ENCODE measurements at places on chromosomes 1 and 21.

DNA sequence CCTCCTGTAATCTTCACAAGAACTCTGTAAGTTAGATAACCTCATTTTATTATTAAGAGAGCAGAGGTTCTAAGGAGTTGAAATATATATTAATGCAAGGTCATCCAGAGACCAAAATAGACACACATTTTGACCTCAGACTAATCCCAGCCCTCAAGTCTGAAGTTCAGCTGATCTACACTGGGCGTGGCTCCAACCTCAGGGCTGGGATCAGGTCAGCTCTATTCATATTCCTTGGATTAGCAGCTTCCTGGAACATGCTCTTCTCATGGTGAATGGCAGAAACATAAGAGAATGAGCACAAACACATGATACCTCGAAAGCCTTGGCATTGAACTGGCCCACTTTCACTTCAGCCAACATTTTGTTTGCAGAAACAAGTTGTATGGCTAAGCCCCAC lies 200.8 kb upstream of the ST6GALNAC5 start:
- no peak for DNase-seq

GRCh38 chr1:99527078-99527477 lies 118.8 kb upstream of the PALMD start:
- no peak for DNase-seq

DNA sequence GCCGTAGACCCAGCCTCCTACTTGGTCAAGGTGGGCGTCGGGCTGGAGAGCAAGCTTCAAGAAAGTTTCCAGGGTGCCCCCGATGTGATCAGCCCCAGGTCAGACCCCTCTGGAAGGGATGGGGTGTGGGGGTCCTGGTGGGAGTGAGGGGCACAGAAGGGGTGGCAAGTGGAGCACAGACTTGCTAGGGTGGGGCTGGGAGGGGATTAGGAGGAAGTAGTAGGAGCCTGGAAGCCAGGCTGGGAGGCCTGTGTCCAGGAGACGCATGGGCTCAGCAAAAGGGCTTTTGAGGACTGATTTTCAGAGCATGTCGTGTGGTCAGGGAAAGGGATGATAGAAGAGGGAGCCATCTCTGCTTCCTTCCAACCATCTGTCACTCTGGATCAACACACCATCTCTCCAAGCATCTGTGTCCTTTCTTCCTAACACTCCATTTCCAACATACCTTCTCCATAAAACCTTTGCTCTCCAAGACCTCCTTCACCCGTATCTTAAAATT lies 8.5 kb downstream of the TRIM46 start:
- no peak for DNase-seq

GRCh38 chr21:46428987-46429710 lies 29.5 kb upstream of the DIP2A start:
- DNase-seq = no peak

GRCh38 chr1:5427026-5427613 lies 565.1 kb downstream of the NPHP4 start:
- DNase-seq = no peak

DNA sequence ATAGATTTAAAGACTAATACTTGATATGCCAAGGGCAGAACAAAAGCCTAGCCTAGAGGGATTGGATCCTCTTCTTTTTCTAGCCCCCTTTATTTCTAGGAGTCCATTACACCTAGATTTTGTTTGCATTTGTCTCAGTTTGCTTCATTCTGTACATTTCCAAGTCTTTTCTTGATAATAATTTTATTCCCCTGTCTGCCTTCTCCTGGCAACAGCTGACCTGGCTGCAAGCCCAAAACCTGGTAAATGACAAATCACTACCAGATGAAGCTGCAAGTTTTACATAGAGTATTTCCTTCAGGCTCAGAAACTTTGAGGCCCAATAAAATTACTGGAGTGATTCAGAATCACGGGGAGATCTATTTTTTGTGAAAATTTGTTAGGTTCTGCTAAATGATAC lies 36.5 kb upstream of the LHX8 start:
- DNase-seq = peak; percentile 1

DNA sequence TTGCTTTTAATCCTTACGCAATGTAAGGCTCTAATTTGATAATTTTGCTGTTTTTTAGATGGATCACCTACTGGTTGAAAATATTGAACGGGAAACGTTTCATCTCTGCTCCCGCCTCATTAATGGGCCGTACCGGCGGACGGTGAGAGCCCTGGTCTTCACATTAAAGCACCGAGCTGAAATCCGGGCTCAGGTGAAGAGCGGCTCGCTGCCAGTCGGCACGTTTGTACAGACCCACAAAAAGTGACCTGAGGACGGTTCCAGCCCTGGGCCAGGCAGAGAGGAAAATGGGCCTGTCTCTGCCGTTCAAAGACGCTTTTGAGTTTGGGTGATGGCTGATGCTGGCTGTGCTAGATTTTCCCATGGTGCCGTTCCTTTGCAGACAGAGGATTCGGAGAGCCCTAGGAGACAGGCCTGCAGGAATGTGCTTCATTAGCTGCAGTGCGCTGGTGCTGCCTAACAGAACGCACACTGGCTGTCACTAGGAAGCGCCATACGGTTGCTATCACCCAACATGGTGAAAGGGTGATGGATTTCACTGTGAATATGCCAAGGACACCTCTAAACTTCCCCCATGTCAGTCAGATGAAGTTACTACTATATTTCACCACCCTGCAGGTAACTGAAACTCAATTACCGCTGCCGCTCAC lies 42.9 kb downstream of the TCEANC2 start:
- no peak for DNase-seq

DNA sequence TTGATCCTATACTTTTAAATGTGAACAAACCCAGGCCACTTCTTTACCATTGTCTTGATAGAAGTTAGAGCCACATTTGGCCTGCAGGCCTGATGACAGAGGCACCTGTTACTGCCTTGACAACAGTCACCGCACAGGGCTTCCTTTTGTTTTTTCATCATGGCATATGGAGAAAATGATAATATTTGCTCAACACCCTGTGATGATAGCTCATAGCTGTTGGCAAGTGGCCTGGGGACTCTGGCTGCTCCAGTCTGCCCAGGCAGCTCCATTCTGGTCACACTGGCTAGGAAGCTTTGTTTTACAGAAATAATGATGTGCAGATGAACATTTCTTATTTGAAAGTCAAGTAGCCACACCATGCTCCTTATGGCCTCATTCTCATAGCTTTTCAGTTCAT lies 89.6 kb upstream of the GPR88 start:
- DNase-seq = no peak

- no peak for DNase-seq
Measured at GRCh38 chr1:76951153-76951552, 83.9 kb downstream of the ST6GALNAC5 start.

- DNase-seq = no peak
Measured at GRCh38 chr1:232221802-232222499, 408.0 kb downstream of the SIPA1L2 start.

- DNase-seq = no peak
Measured at GRCh38 chr1:12592496-12592895, 25.5 kb downstream of the DHRS3 start.

DNA sequence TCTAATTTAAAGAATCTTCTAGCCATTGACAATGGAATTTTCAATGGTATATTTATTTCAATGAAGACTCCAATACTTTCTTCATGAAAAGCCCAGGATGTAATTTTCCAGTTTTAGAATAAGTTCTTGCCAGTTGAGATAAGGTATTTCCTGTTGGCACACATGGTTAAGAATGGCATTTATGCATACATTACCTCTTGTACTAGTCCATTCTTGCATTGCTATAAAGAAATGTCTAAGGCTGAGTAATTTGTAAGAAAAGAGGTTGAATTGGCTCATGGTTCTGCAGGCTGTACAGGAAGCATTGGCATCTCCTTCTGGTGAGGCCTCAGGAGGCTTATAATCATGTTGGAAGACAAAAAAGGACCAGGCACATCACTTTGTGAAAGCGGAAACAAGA lies 1179.6 kb downstream of the AMY1C start:
- no peak for DNase-seq
